ENCODE measurements at places on chromosomes 5 and 9.

GRCh38 chr5:2886531-2886930 lies 135.1 kb upstream of the IRX2 start:
- DNase-seq, result no peak

GRCh38 chr9:105193560-105193959 lies 50.9 kb upstream of the SLC44A1 start:
- no peak for DNase-seq

GRCh38 chr5:131677115-131677514 lies 42.1 kb upstream of the RAPGEF6 start:
- DNase-seq, result no peak

DNA sequence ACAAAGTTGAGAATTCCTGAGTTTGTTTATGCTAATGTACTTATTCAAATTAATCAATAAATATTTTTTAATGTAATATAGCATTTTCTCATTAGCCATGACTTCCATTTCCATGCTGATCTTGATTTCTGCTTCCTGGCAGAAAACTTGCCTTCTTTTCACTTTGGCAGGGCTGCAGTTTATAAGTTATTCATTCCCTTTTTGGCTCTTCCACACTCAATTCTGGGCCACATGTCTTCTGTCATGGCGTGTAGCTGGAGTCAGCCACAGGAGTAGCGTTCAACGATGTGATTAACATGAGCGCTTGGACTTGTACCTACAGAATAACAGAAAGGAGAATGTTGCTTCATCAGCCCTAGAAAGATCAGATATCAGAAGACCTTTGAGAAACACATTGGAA lies 172.9 kb downstream of the CFAP90 start:
- no peak for DNase-seq

DNA sequence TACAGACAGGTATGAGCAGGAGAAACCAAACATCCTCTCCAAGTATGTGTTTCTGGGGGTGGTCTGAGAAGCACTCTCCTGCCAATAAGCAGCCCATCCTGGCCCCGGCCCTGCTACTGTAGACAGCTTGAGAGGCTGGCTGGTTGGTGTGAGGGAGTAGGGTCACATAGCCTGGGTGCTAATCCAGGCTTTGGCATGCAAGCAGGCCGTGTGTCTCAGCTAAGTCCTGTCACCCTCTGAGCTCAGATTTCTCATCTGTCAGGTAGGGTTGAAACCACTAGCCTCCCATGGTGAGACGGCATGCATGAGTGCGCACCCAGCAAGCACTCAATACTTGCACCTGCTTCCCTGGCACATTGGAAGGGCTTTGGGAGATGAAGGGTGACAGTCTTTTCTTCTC lies 49.8 kb upstream of the PHYKPL start:
- no peak for DNase-seq

DNA sequence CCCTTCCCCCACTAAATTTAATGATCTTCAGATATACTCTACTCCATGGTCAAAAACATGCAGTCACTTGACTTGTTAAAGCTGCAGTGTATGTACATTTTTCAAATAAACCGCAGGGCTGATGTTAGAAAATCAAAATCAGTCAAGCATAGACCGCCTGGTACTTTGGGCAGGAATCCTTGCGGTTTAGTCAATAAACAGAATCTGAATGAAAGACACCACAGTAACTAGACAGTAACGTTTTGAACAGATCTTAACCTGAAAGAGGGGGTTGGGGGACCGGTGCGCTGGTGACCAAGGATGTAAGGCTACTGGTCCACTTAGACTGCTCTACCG lies 188.8 kb downstream of the BNC2 start:
- DNase-seq, result no peak

GRCh38 chr5:100780376-100780870 lies 122.7 kb downstream of the ST8SIA4 start:
- no peak for DNase-seq

DNA sequence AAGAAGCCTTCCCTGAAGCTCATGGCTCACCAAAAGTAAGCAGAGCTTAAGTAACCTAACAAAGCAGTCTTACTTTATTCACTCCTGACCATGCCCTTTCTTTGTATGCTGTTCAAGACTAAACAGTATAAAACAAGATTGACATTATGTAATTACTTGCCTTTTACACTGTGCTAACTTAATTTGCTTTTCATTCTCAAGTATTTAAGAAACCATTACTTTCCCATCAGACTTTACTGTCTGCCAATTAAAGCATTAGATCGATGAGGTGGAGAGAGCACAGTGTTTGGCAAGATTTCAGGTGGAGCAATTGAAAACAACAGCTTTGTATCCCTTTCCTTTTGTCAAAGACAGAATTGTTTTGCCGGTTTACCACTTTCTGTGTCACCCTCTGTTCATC lies 98.2 kb downstream of the RORB start:
- no peak for DNase-seq

DNA sequence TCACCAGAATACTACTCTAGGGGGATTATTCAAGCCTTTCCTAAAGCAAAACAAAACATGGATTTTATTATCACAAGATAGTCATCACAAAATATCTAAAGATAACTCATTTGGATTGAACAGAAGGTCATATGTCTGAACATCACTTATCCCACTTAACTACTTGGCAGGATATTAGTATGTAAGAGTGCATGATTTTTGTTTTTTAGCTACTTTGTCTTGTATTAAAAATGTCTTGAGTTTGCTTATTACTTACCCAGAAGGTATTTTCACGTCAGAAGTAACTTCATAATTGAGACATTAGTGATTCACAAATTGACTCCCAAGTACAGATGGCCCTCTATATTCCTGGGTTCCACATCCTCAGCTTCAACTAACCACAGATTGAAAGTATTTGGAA lies 113.8 kb downstream of the TLE4 start:
- no peak for DNase-seq

GRCh38 chr5:78527054-78527859 lies 121.3 kb downstream of the LHFPL2 start:
- DNase-seq, result no peak

DNA sequence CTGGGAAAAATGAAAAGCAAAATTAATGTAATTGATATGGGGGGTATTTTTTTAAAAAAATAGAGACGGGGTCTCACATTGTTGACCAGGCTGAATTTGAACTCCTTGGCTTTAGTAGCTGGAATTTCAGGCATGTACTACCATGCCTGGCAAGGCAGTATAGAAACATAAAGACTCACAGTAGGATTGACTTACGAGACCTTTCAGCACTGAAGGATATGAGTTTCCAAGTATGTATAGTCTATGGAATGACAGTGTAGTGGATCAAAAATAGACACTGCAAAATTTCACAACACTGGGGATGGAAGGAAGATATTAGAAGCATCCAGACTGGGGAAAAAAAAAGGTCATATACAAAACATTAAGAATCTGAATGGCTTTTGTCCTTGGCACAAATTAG lies 6.8 kb downstream of the DCP2 start:
- no peak for DNase-seq

GRCh38 chr5:59538750-59539121 lies 354.8 kb downstream of the PDE4D start:
- no peak for DNase-seq

DNA sequence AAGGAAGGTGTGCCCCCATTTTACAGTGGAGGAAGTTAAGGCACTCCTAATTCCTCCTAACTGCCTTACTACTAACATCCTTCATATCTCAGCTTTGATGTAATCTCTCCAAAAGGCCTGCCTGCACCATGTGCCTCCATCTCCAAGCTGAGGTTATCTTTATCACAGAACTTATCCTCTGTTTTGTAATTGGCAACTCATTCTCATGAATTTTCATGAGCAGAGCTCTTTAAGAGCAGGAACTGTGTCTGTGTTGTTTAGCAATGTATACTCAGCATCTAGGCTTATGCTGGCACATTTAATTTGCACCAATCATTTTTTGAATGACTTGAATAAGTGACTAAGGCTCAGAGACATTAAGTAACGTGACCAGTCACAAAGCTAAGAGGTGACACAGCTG lies 147.9 kb upstream of the VLDLR start:
- DNase-seq, result no peak

- DNase-seq, result no peak
Observed at GRCh38 chr5:135171336-135171735, 137.3 kb upstream of the PITX1 start.

GRCh38 chr9:129885018-129885669 lies 49.9 kb downstream of the USP20 start:
- peak; percentile 47 for DNase-seq

GRCh38 chr5:5403741-5404140 lies 18.7 kb upstream of the ICE1 start:
- DNase-seq, result no peak

- DNase-seq, result no peak
Observed at GRCh38 chr5:157193699-157194424, 13.2 kb downstream of the ITK start.

DNA sequence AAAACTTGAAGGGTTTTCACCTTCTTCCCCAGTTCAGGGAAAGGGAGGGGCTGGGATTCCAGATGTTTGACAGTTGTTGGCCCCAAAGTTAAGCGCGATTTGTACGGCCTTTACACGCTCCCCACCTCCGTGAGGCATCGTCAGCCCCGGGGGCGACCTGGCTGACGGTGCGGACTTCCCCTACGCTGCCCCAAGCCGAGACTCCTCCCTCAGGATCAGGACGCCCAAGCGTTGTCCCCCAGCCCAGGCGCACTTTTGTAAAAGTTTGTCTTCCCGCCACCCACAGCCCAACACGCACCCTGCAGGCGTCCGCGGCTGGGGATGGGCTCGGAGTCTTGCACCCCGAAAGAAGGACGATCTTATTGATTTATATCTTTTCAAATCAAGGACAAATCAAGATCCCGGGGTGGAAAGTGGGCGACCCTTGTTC lies 713 bp downstream of the MOB3B start:
- peak; percentile 48 for DNase-seq

GRCh38 chr5:177312649-177313181 lies 1.0 kb upstream of the MXD3 start:
- no peak for DNase-seq

- DNase-seq, result no peak
Observed at GRCh38 chr9:76537150-76537646, 78.2 kb downstream of the GCNT1 start.

- DNase-seq, result no peak
Observed at GRCh38 chr9:68869022-68869421, 144.9 kb downstream of the PRKACG start.

- DNase-seq, result no peak
Observed at GRCh38 chr9:114507726-114508125, 2.5 kb upstream of the WHRN start.

- no peak for DNase-seq
Observed at GRCh38 chr9:124513376-124513994, 6.3 kb upstream of the NR5A1 start.

DNA sequence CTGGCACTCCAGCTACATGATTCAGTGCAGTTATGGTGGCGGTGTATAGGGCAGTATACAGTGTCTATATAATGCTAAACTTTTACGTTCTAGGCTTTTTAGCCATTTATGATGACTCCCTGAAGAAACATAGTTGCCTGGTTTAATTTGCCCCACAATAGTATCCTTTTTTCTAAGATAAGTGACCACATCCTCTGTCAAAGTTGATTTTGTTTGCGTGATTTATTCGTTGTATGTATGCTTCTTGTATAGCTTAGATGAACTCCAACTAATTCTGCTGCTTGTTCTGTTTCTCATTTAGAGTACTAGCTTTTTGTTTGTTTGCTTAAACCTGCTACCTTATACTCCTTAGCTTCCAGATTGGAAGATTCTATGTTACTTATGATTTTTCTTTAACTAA lies 83.6 kb downstream of the ERMP1 start:
- no peak for DNase-seq

DNA sequence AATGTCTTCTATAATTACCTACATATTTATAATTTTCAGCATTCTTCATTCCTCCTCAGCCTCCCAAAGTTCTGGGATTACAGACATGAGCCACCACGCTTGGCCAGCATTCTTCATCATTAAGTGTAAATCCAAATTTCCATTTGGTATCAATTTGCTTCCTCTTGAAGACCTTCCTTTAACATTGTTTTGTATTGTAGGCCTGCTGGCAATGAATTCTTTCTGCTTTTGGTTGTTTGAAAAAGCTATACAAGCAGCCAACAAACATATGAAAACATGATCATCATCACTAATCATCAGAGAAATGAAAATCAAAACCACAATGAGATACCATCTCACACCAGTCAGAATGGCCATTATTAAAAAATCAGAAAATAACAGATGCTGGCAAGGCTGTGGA lies 56.4 kb downstream of the GCNT4 start:
- no peak for DNase-seq

DNA sequence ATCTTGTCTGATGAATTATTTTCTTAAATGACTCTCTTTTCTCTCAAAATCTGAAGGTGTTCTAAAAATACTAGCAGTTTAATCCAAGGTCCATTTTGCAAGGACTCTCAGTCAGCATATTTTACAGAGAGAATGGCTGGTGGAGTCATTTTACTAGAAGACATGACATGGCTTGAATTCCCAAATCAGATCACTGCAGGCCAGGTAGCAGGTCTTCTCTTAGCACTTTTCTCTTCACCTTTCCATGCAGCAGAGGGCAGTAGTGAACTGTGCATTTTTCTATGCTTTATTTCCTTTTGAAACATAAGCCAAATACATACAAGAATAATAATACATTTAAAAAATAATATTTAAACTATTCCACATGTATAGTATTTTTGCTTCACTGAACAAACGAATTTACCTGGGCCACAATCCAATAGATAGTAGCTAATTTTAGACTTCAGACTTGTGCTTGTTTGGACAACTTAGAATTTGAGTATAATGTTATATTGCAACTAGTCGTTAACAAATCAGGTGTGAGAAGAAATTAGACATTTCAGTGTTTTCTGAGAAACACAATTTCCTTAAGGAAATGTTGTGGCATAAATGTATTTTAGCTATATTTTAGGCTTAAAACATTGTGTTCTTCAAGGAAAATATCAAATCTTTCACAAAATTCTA lies 289.4 kb upstream of the DAB2 start:
- peak; percentile 56 for DNase-seq

- no peak for DNase-seq
Observed at GRCh38 chr9:122028089-122028488, 65.0 kb downstream of the TTLL11 start.

DNA sequence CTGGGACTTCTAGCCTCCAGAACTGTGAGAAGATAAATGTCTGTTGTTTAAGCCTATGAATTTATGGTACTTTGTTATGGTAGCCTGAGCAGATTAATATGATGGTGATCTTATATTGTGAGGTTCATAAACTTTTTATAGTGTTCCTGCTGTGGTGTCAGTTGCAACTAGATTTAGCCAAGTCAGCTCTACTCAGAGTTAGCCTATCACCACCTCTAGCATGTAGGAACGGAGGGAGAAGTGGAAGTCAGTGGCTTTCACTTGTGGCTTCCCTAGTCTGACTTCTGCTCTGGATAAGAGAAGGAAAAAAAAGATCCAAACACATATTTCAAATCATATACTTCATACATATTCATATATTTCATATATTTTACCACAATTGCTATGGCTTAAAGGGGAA lies 6.6 kb downstream of the POC5 start:
- DNase-seq, result no peak
